AML-193 (cell line): ENCODE measurements at places on chromosomes 2 and 18.

GRCh38 chr18:44857744-44858491, 177.2 kb downstream of the SETBP1 start:
- DNase-seq: no peak

DNA sequence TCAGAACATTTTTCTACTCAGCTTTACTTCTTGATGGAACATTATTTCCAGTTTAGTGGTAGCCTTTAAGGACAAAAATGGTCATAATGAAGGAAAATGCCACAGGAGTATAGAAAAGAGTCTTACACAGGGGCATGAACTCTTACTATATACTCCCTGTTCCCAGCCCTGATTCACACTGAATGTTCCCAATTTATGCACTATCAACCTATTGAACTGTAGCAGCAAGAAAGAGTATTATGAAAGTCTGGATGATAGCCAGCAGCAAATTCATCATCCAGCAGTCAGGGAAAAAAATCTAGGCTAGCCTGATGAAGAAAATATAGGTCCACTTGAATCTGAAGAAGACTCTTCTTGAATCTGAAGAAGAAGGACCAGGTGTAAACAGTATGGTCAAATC, 1170.3 kb upstream of the CHAC2 start:
- DNase-seq: no peak

DNA sequence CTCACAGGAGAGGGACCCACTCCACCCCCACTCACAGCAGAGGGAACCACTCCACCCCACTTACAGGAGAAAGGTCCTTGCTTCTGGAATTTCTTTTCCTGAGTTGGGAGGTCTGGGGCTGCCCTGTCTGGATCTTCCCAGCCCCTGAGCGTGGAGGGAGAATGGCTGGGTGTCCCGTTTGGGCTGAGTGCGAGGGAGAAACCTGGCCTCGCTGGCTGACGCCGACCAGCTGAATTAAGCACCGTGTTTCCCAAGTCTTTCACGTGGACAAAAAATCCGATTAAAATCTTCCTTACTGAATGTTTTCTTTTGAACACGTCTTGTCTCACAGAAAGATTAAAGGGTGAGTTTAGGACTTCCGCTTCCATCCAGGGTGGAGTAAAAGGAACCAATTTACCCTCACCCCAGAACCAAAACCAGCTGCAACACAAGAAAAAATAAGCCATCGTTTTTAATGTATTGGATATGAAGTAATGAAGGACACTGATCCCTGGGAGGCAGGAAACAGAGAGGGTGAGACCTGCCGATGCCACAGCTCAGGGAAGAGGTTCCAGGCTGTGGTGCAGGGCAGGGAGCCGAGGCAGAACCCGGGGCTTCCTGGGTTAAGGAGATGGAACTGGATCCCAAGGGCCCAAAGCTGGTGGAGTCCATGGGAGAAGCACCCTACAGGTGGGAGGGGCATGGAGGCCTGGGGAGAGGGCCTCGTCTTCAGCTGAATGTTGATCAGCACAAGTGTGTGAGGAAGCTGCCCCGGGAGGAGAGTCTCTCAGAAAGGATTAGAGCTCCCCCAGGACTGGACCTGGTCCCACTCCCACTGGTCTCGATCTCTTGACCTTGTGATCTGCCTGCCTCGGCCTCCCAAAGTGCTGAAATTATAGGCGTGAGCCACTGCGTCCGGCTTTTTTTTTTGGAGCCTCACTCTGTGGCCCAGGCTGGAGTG, 60.3 kb downstream of the RTP5 start:
- DNase-seq: no peak

GRCh38 chr2:143682436-143683055, 553.3 kb downstream of the ARHGAP15 start:
- DNase-seq: peak; percentile 14

DNA sequence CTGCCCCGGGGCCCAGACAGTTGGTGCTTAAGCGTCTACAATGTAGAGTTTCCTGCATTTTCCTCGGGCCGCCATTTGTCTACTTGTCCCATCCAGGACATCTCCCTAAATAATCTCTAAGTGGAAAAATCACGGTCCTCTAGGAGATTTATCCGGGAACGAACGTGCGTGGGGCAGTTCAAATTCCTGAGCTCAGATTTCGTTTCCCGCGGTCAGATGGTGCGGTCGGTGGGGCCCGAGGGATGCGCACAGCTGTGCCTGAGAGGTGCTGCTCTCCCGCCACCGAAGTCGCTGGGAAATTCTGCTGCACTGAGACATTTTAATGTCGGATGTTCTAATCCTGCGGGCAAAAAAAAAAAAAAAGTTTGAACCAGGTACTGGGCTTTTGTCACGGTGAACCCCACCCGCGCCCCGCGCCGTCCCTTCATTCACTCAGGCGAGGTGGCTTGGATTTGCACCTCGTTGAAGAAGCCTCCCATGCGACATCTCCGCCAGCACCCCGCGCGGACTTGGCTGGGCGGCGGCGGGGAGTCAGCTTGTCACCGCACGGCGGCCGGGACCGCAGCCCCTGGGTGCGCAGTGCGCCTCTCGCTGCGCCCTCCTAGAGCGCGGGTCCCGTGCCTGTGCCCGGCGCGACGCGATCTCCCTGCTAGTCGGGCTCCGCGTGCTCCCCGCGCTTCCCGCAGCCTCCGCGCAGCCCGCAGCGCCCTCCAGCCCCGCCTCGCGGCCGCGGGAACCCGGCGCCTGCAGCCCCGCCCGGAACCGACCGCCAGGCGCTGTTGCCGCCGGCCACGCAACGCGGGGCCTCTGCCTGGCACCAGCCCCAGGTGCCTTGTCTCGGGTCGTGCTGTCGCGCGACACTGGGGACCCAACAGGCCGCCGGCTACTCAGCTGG, 191.9 kb upstream of the TCF4 start:
- DNase-seq: no peak
